ENCODE measurements at places on chromosomes 1 and 21. TPM values are rescaled to one million over a fixed set of nuclear protein-coding genes. Genes with fewer than 3 reads are reported as not detected.

PTAFR gene
- total RNA-seq, result not detected

IGSF21 gene
- not detected for total RNA-seq

GABPA gene
- total RNA-seq, result 25.4 TPM

SLAMF7 gene
- not detected for total RNA-seq

TCEA3 gene
- total RNA-seq, result 3.1 TPM

FCN3 gene
- total RNA-seq, result not detected

RIPK4 gene
- not detected for total RNA-seq

OVAAL gene
- not detected for total RNA-seq

LRRC41 gene
- 110 TPM for total RNA-seq

PTPN7 gene
- total RNA-seq, result not detected

PTGER3 gene
- total RNA-seq, result 0.37 TPM

BATF3 gene
- 3.1 TPM for total RNA-seq

TTC39A gene
- 0.78 TPM for total RNA-seq

IGSF5 gene
- total RNA-seq, result not detected

CHIA gene
- not detected for total RNA-seq

FAM43B gene
- under 0.01 TPM for total RNA-seq

CNST gene
- total RNA-seq, result 9.6 TPM

Data from subcutaneous preadipocyte (primary cell).